Smooth muscle cell of the brain vasculature (primary cell): ENCODE measurements at places on chromosomes 5 and 9.

DNA sequence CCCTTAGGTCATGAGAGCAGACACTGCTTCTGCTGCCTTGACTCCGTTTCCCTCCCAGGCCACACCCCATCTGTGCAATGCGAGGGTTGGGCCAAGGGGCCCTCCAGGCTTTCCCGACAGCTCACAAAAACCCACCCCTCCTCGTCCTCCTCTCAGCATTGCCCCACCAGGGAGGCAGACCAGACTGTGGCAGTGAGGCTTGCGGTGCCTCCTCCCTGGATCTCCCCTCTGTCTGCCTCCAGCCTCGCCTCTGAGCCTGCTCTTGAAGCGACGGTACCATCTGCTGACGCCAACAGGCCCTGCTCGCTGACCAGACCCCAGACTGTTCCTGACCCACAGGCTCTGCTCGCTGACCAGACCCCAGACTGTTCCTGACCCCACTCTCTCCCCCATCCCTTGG lies 99.2 kb upstream of the CACNA1B start:
- no peak for DNase-seq

DNA sequence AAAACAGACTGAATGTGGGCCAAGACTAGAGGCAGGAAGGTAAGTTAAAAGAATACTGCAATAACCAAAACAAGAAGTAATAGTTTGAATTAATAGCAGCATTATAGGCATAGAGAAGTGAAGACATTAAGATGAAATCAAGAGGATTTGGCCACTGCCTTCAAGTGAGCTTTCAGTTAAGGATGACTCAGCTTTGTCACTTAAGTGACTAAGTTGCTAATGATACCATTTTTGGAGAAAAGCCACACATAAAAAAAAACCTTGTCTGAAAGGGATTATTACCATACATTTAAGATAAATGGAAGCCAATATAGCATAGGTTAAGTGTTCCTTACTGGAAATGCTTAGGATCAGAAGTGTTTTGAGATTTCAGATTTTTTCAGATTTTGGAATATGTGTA lies 57.0 kb downstream of the ECPAS start:
- DNase-seq: no peak

- DNase-seq: no peak
These were observed 17.8 kb upstream of the DPM2 start for GRCh38 chr9:127955294-127956015.

- DNase-seq: no peak
These were observed 15.7 kb downstream of the PIP5K1B start for GRCh38 chr9:68720656-68721313.

- no peak for DNase-seq
These were observed 7.8 kb upstream of the LHX2 start for GRCh38 chr9:124003636-124004349.

DNA sequence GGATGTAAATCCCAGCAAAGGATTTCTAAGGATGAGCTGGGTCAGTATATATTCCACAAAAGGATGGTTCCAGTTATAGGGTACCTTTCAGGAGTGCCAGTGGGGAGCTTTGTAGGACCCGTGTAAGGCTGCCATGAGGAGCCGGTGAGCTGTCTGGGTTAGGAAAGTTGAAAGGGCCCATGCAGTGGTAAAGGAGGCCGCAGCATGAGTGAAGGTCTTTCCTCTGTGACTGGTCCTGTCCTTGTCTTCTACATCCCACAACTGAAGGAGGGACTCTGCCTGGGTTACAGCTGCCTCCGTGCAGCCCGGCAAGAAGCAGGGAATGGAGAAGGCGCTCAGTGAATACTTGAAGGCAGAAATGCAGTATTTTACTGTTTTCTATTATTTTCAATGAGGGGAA lies 58.9 kb downstream of the HSPA4 start:
- DNase-seq: no peak

DNA sequence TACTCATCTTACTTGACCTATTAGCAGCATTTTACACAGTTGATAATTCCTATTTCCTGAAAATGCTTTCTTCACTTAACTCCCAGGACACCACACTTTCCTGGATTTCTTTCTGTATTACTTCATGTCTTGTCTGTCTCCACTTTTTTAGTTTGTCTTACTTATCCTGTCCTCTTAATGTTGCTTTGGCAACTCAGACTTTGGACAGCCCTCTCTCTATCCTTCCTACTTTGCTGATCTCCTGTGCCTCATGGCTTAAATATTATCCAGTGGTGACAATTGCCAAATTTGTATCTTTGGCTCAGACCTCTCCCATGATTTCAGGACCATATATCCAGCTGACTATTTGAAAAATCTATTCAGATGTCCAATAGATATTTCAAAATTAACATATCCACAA lies 39.8 kb upstream of the NUDT12 start:
- DNase-seq: no peak

- DNase-seq: no peak
These were observed 119.9 kb downstream of the KCNIP1 start for GRCh38 chr5:170623576-170624181.

- no peak for DNase-seq
These were observed 73.1 kb upstream of the GAS1 start for GRCh38 chr9:87020169-87020950.

DNA sequence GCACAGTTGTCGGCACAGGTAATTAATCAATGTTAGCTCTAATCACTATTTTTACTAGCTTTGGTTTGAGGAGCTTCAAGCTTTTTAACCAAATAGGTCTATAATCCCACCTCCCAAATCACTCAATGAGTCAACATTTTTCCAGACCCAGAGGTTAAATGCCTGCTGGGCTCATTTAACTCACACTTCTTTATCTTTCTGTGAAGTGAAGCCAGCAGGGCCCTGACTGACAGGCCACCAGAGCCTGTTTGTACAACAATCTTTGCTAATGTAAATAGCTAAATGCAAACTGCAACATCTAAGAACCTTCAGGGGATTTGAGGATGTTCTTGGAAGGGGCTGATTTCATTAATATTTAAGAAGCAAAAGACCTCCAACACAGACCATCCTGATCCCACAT lies 98.4 kb upstream of the NREP start:
- DNase-seq: no peak

GRCh38 chr5:36723912-36724311 lies 117.5 kb downstream of the SLC1A3 start:
- DNase-seq: no peak

DNA sequence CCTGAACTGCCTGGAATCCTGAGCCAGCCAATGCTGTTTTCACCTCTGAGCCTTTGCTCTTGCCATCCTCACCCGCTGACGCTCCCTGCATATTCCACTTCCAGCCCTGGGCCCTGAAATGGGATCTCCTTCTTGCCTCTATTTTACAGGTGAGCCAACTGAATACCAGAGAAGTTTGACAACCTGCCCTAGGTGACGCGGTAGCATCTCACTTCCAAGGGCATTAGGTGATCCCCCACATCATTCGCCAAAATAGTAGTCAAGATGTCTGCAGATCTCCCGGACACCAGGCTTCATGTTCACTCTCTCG lies 43.5 kb downstream of the FOXI1 start:
- DNase-seq: no peak

- no peak for DNase-seq
These were observed 31.1 kb downstream of the GCNT4 start for GRCh38 chr5:75021219-75021618.

- DNase-seq: no peak
These were observed 65.8 kb downstream of the BOD1 start for GRCh38 chr5:173550641-173551040.

DNA sequence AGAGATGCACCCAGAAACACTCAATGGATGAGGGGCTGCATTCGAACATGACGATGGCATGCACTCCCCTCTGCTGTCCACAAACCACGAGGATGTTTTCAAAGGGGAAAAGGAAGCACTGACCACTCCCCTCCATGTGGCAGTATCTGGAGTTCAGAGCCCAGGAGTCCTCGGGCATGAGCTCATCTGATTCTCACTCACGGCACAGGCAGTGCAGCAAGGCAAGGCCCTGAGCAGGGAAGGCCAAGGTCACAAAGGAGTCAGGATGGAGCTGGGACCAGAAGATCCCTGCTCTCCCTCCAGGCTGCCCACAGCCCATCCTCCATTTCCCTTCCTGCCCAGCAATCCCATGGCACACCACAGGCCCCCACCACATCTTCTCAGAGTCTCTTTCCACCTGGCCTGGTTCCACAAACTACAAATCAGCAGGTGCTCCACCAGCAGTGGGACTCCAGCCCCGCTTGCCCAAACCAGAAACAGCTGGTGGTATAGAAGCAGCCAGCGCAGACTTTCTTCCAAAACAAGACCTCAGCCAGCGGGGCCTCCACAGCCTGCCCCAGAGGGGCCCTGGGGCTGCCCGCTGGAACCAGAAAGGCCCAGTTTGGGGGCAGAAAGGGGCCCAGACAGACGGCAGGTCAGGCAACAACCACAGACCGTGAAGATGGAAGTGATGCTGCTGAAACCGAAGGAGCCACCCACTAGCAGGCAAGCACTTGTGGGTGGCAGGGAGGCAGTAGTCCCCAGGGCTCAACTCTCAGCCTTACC lies 12.2 kb downstream of the TNIP1 start:
- DNase-seq: no peak

- no peak for DNase-seq
These were observed 39.3 kb upstream of the SLC27A6 start for GRCh38 chr5:128925973-128926372.

- peak; percentile 79 for DNase-seq
These were observed 91.5 kb upstream of the DNAH5 start for GRCh38 chr5:14035859-14036503.

DNA sequence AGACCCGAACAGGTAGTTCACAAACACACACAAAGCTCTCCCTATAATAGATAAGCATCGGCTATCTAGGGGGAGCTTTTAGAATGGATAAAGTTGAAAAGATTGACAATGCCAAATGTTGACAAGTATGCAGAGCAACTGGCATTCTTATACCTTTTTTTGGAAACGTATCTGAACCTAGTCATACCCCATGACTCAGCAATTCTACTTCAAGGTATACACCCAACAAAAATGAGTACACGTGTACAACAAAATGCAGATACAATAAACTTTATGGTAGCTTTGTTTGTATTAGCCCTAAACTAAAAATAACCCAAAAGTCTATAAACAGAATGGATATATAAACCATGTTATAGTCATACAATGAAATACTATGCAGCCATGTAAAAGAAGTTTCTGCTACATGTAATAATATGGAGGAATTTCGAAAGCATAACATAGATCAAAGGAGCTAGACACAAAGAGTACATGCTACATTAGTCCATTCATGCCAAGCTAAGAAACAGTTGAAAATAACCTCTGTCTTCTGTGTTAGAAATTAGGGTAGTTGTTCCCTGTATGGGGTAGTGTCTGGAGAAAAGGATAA lies 718.5 kb upstream of the ZNF608 start:
- no peak for DNase-seq

DNA sequence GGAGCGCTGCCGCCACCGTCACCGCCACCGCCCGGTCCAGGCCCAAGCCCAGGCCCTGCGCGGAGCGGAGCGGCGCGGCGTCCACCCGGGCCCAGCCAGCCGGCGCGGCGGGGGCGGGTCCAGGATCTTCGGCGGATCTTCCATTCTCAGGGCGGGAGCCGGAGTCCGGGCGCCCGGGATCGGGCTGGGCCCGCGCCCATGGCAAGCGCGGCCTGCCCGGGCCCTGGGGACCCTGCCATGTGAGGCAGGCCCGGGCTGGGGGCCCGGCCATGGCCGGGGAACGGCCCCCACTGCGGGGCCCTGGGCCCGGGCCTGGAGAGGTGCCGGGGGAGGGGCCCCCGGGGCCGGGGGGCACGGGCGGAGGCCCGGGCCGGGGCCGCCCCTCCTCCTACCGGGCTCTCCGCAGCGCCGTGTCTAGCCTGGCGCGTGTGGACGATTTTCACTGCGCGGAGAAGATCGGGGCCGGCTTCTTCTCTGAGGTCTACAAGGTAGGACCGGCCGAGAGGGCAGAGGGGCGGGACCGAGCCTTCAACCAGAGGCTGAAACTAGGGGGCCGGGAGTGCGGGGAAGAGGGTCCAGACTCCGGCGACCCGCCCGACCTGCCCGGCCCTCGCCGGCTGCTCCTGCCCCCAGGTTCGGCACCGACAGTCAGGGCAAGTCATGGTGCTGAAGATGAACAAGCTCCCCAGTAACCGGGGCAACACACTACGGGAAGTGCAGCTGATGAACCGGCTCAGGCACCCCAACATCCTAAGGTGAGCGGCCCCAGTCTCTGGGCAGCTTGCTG lies 482 bp downstream of the TESK1 start:
- no peak for DNase-seq

DNA sequence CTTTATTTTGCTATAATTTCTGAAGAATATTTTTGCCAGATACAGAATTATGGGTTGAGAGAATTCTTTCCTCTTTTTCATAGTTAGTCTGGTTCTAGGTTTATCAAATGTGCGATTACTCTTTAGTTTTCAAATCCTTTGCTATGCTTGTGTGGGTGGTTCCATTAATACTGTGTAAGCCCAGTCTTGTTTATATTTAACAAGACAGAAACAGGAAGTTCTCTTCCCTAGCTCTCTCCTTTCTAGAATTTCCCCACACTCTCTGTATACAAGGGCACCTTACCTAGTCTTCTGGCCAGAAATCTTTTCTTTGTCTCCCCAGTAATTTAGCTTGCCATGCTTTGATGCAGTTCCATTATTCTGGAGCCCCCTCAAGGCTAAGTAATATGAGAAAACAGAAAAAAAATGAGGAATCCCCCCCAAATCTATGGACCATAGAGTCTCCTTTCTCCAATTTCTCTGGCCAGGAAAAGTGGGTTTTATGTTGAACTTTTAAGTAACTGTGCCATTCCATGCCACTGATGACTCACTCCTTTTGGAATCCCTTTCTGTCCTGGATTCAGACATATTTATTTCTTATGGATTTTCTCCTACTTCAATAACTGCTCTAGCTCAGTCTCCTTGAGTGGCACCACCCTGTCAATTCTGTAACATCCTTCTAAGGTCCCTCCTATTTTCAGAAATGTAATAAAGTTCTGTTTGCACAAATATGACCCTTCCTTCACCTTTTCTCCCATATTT lies 1714.1 kb downstream of the EFNA5 start:
- peak; percentile 21 for DNase-seq
